CD4-positive, alpha-beta T cell treated with Interleukin-21 for 1 hour (primary cell): ENCODE measurements at places on chromosomes 12 and 14.
A peak's percentile ranks its signal among the peaks of the same experiment; 100 is the strongest.

DNA sequence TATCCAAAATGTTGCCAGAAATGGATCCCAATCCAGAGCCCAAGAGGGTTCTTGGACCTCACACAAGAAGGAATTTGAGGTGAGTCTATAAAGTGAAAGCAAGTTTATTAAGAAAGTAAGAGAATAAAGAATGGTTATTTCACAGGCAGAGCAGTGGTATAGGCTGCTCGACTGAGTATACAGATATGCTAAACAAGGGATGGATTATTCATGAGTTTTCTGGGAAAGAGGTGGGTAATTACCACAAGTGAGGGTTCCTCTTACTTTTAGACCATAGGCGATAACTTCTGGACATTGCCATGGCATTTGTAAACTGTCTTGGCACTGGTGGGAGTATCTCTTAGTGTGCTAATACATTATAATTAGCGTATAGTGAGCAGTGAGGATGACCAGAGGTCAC, 73.6 kb downstream of the ETNK1 start:
- no peak for DNase-seq

DNA sequence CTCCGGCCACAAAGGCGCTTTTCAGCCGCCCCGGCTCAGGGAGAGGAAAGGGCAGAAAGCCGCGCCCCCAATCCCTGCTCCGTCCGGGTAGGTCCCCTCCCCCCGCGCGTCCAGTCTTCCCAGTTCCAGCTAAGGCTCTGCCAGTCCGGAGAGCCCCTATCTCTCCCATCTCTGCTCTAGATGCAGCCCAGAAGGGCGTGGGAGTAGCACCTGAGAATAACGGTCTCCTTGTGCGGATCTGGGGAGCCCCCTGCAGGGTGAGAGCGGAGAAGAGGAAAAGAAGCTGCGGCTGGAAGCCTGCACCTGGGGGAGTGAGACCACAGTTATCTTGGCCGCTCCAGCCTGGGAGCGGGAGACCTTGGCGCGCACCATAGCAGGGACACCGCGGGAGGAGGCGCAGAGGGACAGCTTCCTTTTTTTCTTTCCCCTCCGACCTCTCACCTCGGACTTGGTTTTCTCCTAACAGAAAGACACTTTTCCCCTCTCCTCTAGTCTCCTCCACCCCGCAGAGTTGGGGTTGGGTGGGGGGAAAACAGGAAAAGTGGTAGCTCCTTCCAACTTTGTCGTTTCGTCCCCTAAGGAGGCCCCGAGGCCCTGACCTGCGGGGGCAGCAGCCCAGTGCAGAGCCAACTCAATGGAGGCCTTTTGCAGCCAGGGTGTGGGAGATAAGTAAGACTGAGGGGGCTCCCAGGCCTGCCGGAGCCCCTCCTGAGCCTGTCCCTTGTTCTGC, 2.4 kb downstream of the DHH start:
- DNase-seq = peak; percentile 61

DNA sequence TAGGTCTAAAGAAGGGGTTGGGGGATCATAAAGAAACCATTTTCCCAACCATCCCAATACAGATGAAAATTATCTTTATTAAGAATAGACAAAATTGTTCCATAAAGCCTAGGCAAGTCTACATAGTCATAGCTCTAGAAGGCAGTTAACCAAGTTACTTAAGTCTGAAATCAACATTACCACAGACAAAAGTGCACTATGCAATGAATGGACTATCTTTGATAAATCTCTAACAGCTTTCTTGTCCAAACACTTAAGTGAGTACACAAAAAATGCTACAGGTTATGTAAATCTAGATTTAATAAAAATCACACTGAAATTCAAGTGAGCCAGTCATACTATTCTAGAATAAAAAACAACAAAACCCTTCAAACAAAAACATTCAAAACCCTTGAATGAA, 87.0 kb upstream of the GPHB5 start:
- DNase-seq = no peak

- peak; percentile 9 for DNase-seq
Observed at GRCh38 chr12:12081836-12082497, 11.2 kb downstream of the BCL2L14 start.
